ENCODE measurements at places on chromosomes 2 and 18. TPM values are rescaled to one million over a fixed set of nuclear protein-coding genes. Genes with fewer than 3 reads are reported as not detected.
A peak's percentile ranks its signal among the peaks of the same experiment; 100 is the strongest.

The TPO gene
- 0.08 TPM for total RNA-seq

The CENPA gene
- total RNA-seq, result 0.41 TPM

The TYW5 gene
- 3.3 TPM for total RNA-seq

The GLB1L gene
- 1.8 TPM for total RNA-seq

DNA sequence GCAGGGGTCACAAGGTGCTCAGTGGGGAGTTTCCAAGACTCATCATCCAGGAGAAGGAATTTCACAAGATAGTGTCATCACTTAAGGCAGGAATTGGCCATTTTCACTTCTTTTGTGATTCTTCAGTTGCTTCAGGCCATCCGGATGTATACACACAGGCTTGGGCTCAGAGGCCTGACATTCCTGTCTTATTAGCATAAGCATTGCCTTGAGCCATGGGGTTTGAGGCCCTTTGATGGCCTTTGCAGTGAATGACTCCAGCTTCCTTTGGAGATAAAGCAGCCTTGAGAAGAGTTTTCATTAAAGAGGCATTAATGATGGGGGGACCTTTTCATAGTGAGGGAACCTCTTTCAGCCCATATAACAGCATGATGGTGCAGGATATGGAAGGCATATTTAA, 366.0 kb upstream of the CNTNAP5 start:
- no peak overlapping the region for H3K4me3 ChIP-seq
- H3K27me3 ChIP-seq, result no peaks in the 10 kb centered on the region
- no peaks in the 10 kb centered on the region for H3K36me3 ChIP-seq
- DNase-seq, result no peak

DNA sequence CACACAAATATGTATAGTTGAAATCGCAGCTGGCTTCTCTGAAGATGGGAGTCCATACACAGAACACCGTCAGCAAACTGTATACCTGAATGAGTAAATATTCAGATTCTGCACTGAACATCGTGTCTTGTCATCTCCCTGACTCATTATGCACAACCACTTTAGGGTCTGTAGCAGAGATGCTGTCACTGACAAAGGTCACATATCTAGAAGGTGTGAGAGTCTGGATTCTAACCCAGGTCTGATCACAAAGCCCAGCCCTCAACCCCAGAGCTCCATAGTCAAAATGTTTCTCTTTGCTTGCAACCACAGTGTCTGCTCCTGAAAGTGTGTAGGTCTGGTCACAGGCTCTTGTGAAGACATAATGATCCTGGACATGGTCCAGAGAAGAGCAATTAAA, 78.3 kb upstream of the PAX8 start:
- no peak overlapping the region for H3K4me3 ChIP-seq
- H3K4me1 ChIP-seq, result no peaks in the 10 kb centered on the region
- no peaks in the 10 kb centered on the region for H3K36me3 ChIP-seq
- no peak overlapping the region for H3K27ac ChIP-seq
- DNase-seq, result no peak
- H3K27me3 ChIP-seq, result no peaks in the 10 kb centered on the region

GRCh38 chr18:80239830-80240229, 7.5 kb downstream of the PARD6G start:
- no peak overlapping the region for H3K4me3 ChIP-seq
- no peaks in the 10 kb centered on the region for H3K27me3 ChIP-seq
- H3K27ac ChIP-seq, result no peak overlapping the region
- H3K36me3 ChIP-seq, result no peaks in the 10 kb centered on the region

GRCh38 chr18:50297621-50298442, 10.3 kb upstream of the CXXC1 start:
- no peak overlapping the region for H3K27ac ChIP-seq
- peak; percentile 79 for DNase-seq
- no peaks in the 10 kb centered on the region for H3K36me3 ChIP-seq

DNA sequence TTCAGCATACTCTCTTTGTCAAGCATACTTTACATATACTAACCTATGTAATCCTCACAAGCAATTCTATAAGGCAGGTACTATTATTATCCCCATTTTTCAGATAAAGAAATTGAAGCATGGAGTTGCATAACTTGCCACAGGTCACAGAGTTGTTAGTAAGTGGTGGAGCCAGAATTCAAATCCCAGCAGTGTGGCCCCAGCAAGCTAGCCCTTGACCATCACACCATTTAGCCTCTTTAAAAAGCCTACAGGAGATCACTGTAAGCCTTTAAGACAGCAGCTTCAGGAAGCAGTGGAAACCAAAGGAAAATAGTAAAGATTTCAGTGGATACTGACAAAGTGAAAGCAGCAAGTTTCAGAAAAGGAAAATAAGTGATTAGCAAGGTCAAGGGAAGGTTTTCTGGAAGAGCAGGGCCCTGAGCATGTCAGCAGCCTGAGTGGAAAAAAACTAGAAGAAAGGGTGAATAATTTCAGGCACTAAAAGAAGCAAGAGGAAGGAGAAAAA, 11.7 kb downstream of the B4GALT6 start:
- no peaks in the 10 kb centered on the region for H3K27me3 ChIP-seq
- H3K4me3 ChIP-seq, result no peak overlapping the region
- no peak overlapping the region for H3K27ac ChIP-seq
- DNase-seq, result no peak
- H3K36me3 ChIP-seq, result no peaks in the 10 kb centered on the region

DNA sequence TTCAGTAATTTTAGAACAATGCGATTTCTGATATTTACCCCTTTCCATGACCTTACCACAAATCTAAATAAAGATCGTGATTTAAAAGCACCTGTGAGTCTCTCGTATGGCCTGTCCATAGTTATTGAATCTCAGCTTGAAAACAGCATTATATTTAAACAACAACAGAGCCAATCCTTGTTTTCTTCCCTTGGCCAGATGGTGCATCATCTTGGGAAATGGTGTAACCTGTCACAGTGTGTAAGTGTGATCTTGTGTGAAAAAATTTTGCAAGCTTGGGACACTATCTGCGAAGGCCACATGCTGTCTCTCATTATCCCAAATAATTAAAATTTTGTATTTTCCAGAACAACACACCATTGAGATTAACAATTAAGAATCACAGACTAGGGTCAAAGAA, 262.7 kb upstream of the SPHKAP start:
- H3K36me3 ChIP-seq, result no peaks in the 10 kb centered on the region
- H3K27me3 ChIP-seq, result no peaks in the 10 kb centered on the region
- no peak overlapping the region for H3K4me3 ChIP-seq

- H3K4me1 ChIP-seq, result no peaks in the 10 kb centered on the region
- H3K4me3 ChIP-seq, result no peak overlapping the region
- H3K36me3 ChIP-seq, result no peaks in the 10 kb centered on the region
- no peaks in the 10 kb centered on the region for H3K27me3 ChIP-seq
- DNase-seq, result no peak
- H3K27ac ChIP-seq, result no peak overlapping the region
Observed at GRCh38 chr2:207546822-207547221, 17.1 kb downstream of the CREB1 start.

DNA sequence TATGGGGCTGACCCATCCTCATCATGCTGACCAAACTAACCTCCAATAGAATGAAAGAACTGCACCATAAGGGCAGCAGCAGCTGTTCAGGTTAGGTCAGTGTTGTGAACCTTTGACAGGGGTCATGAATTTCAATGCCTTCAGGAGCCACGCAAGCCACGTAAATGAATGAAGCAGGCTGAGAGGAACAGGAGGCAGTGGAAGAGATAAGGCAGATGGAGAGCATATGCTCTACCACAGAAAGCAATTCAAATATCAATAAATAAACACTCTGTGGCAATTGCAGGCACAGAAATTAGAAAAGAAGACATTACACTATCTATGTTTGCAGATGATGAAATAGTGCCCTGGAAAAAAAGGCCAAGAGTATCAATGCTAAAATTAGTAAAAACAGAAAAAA, 56.3 kb downstream of the SCG2 start:
- H3K4me1 ChIP-seq, result no peaks in the 10 kb centered on the region
- DNase-seq, result no peak
- no peaks in the 10 kb centered on the region for H3K27me3 ChIP-seq

DNA sequence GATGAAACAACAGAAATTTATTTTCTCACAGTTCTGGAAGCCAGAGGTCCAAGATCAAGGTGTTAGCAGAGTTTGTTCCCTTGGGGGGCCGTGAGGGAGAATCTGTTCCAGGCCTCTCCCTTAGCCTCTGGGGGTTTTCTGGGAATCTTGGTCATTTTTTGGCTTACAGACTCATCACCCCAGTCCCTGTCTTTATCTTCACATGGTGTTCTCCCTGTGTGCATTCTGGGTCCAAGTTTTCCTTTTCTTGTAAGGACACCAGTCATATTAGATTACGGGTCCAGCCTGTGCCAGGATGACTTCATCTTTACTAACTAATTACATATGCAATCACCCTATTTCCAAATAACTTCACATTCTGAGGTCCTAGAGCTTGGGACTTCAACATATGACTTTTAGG, 292.5 kb upstream of the TRIB2 start:
- H3K27ac ChIP-seq, result no peak overlapping the region
- DNase-seq, result no peak
- no peaks in the 10 kb centered on the region for H3K36me3 ChIP-seq
- H3K27me3 ChIP-seq, result no peaks in the 10 kb centered on the region
- H3K4me3 ChIP-seq, result no peak overlapping the region

DNA sequence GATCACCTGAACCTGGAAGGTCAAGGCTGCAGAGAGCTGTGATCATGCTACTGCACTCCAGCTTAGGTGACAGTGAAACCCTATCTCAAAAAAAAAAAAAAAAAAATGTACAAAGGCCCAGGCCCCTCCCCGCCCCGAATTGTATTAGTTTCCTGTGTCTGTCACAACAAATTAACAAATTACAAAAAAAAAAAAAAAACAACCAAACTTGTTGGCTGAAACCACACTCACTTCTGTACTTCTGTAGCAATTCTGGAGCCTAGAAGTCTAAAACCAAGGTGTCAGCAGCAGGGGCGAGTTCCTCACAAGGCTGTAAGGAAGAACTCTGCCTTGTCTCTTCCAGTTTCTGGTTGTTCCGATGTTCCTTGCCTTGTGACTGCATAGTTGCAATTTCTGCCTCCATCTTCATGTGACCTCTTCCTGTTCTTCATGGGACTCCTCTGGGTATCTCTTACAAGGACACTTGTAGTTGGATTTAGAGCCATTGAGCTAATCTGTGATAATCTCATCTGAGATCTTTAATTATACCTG, 100.8 kb upstream of the ZSWIM2 start:
- no peaks in the 10 kb centered on the region for H3K27me3 ChIP-seq
- H3K27ac ChIP-seq, result no peak overlapping the region
- H3K36me3 ChIP-seq, result no peaks in the 10 kb centered on the region

DNA sequence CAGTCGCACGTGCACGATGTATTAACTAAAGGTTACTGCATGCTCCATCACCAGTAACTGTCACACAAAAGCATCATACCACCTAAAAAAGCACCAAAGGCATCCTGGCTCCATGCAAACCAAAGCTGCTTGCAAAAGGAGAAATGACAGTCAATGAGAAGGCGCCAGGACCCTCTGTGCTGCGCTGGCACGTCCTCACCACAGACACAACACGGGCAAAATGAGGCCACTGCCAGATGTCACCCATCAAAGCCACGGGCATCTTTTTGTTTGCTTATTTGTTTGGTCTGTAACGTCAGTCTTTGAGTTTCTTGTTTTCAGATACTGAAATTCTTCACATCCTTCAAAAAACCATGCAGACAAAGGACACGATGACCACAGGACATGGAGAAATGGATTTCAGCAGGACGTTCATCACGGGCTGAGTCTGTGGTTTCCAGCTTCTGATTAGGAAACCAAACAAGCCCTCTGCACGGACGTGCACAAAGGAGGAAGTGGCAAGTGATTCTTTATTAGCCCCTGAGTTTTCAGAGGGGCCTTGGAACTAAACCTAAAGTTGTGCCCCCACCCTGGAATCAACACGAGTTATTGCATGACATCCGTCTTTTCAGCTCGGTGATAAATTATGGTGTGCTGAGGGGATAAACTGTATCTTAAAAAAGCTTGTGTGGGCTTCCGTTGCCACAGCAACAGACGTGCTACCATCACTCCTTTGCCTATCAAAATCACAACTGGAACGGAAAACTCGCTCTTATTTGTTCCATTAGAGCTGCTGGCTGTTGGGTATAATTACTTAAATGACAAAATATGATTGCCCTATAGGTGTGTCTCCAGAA, 181.8 kb downstream of the EIPR1 start:
- H3K27me3 ChIP-seq, result no peaks in the 10 kb centered on the region
- H3K36me3 ChIP-seq, result peaks cover 4% of the 10 kb centered on the region
- no peak for DNase-seq
- no peaks in the 10 kb centered on the region for H3K4me1 ChIP-seq
- H3K27ac ChIP-seq, result no peak overlapping the region

GRCh38 chr2:10019602-10020400, 23.5 kb upstream of the KLF11 start:
- no peak for DNase-seq
- H3K27ac ChIP-seq, result no peak overlapping the region
- no peaks in the 10 kb centered on the region for H3K27me3 ChIP-seq
- no peaks in the 10 kb centered on the region for H3K36me3 ChIP-seq
- no peak overlapping the region for H3K4me3 ChIP-seq

DNA sequence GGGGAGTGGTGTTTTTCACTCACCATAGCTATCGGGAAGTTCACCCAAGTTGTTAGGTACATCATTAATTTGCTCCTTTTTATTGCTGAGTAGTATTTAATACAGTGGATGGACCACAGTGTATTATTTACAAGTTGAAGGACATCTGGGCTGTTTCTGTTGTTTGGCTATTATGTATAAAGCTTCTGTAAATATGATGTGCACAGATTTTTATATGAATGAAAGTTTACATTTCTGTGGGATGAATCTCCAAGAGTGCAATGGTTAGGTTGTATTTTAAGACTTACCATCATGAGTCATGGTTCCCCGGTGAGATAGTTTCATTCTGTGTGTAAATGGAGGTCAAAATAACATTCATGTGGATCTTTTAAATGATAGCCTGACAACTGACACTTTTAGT, 337.4 kb downstream of the PTPRM start:
- no peaks in the 10 kb centered on the region for H3K36me3 ChIP-seq
- no peaks in the 10 kb centered on the region for H3K27me3 ChIP-seq
- no peak for DNase-seq
- H3K27ac ChIP-seq, result no peak overlapping the region
- H3K4me1 ChIP-seq, result no peaks in the 10 kb centered on the region

GRCh38 chr2:96359310-96359709, 23.7 kb downstream of the NCAPH start:
- no peak for DNase-seq
- H3K27ac ChIP-seq, result no peak overlapping the region
- no peaks in the 10 kb centered on the region for H3K36me3 ChIP-seq
- H3K4me1 ChIP-seq, result no peaks in the 10 kb centered on the region

GRCh38 chr18:52395146-52395852, 55.3 kb downstream of the DCC start:
- no peak overlapping the region for H3K27ac ChIP-seq
- no peaks in the 10 kb centered on the region for H3K4me1 ChIP-seq
- H3K27me3 ChIP-seq, result no peaks in the 10 kb centered on the region

DNA sequence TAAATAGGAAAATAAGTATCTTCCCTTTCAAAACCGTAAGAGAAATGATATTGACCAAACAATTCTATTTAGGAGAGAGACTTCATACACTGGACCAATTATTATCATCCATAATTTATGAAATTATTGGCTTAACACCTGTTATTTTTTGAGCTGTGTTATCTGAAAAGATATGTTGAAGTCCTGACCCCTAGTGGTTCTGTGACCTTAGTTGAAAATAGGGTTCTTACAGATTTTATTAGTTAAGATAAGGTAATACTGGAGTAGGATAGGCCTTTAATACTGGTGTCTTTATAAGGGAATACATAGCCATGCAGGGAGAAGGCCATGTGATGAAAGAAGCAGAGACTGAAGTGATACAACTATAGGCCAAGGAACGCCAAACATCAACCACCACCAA, 659.6 kb downstream of the DCC start:
- no peak overlapping the region for H3K27ac ChIP-seq
- H3K27me3 ChIP-seq, result no peaks in the 10 kb centered on the region
- H3K4me1 ChIP-seq, result no peaks in the 10 kb centered on the region
- H3K4me3 ChIP-seq, result no peak overlapping the region
- H3K36me3 ChIP-seq, result no peaks in the 10 kb centered on the region

- peak; percentile 11 for DNase-seq
- H3K4me3 ChIP-seq, result no peak overlapping the region
- peak overlapping the region; percentile 26 for H3K27ac ChIP-seq
- H3K36me3 ChIP-seq, result peaks cover 10% of the 10 kb centered on the region
- no peaks in the 10 kb centered on the region for H3K4me1 ChIP-seq
Observed at GRCh38 chr2:71605173-71605641, 151.8 kb downstream of the DYSF start.

All from right atrium auricular region (tissue), 2 donors.